ENCODE measurements at places on chromosomes 3 and 15. TPM values are rescaled to one million over a fixed set of nuclear protein-coding genes. Genes with fewer than 3 reads are reported as not detected.

- no peak for DNase-seq
Measured at GRCh38 chr15:93803421-93804152, 427.8 kb upstream of the MCTP2 start.

GRCh38 chr15:89101302-89102193 is 13.3 kb downstream of the ABHD2 start:
- DNase-seq, result no peak

- DNase-seq, result no peak
Measured at GRCh38 chr15:27222479-27222878, 251.5 kb downstream of the GABRG3 start.

- DNase-seq, result peak; percentile 64
Measured at GRCh38 chr15:64634027-64634426, 141.4 kb downstream of the RBPMS2 start.

Gene GPR176
- total RNA-seq, result 0.41 TPM

Gene ZMYND10
- 1.2 TPM for total RNA-seq

Gene CFAP100
- not detected for total RNA-seq

DNA sequence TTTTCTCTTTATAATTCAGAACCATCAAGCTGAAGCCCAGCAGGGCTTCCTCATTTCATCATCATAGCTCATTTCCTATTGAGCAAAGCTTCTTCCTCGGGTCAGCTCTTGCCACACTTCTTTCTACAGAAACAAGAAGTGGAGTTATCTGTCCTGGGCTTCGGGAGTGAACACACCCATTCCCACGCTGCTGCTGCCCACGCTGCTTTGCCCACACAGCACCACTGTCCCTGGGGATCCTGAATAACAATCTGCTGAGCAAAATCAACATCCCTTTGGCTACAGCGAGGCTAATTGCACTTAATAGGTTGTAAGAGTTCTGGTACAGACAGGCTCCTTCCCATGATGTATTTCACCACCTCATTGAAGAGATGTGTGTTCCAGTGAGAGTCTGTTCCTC is 23.7 kb downstream of the CEP19 start:
- no peak for DNase-seq

GRCh38 chr3:116367761-116368395 is 77.4 kb downstream of the LSAMP start:
- DNase-seq, result no peak

- DNase-seq, result no peak
Measured at GRCh38 chr3:186587183-186587582, 16.7 kb downstream of the DNAJB11 start.

Gene SLC24A5
- not detected for total RNA-seq

- no peak for DNase-seq
Measured at GRCh38 chr3:194714564-194714963, 28.9 kb downstream of the FAM43A start.

Data from activated T-cell treated with anti-CD3 and anti-CD28 coated beads, Interleukin-2, amount 50 U/mL, for 72 hours (primary cell).